Amniotic stem cell (primary cell): ENCODE measurements at places on chromosomes 3 and 15.
A peak's percentile ranks its signal among the peaks of the same experiment; 100 is the strongest.

DNA sequence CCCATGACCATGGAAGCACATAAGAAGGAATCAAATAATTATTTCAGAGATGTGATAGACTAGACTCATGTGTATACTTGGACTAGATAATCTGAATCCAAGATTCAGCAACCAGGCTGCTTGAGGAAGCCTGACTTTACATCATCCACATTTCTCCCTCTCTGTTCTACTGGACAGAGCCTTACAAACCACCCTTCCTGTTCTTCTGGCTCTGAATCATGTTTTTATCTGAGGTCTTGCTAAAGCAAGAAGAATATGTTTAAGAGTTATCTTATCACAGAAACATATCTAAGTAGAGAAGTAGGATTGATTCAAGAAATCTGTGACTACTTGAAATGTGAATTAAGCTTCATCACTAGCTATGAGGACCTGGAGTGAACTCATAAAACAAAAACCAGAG, 71.1 kb upstream of the SLC24A5 start:
- DNase-seq = no peak

DNA sequence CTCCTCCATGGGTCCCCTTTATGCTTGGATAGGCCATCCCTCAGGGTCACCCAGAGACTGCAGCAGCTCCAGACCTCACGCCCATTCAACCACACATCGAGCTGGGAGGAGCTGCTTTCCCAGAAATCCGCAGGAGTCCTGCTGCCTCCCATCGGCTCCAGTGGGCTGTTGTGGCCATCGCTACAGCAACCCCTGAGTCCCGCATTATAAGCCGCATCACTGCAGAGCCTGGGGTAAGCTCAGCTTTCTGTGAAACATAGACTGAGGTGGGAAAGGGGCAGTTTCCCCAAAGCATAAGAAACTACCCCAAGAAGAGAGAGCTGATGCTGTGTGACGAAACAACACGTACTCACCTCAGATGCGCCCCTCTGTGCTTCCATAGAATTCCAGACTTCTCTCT, 35.7 kb downstream of the MRPL46 start:
- no peak for DNase-seq

DNA sequence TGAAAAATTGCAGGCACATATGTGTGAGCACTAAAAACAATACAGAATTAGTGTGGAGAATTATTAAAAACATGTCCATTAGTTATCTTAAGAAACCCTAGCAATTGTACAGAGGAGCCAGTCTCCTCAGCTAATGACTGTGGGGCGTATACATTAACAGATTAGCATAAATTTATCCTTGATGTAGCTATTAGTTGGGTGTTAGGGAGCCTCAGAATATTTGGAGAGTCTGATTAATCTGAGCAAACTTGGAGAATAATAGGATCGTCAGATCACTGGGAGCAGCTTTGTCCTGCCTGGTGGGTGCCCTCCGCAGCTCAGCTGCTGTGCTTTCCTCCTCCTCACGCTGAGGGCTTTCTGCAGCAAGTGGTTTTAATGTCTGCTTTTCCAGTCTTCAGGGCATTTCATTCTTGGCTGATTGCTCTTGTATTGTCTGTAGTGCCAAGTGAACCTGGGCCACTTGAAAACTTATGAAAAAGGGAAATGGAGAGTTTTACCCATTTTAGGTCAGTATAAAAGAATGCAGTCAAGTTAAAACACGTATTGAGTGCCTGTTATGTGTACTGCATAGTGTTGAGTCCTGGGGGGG, 417.4 kb upstream of the SEMA6D start:
- no peak for DNase-seq

GRCh38 chr3:28912120-28912885, 368.6 kb upstream of the RBMS3 start:
- DNase-seq = no peak

DNA sequence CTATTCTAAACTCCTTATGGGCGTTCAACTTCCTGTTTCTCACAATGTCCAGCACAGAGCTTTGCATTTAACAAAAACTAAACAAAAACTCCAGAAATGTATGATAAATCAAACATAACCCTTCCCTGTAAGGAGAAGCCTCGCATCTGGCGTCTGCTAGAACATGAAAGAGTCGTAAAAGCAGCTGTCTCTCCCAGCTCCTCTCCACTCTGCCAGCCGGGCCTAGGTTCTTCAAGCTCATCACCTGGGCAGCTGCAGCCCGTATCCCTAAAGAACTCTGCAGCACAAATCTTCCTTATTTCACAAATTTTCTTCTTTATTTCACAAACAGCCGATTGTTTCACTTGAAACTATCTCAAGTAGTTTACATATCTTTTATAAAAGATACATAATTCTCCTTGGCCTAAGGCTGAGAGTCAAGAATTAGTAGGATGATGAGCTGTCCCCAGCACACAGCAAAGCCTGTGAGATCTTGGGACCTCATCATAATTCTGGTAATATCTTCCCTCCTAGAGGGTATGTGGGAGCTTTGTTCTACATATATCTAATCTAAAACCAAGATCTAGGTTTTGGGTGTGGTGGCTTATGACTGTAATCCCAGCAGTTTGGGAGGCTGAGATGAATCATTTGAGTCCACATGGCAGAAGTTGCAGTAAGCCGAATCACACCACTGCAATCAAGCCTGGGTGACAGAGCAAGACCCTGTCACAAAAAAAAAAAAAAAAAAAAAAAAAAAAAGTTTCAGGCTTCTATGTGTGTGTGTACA, 35.3 kb downstream of the ANXA2 start:
- DNase-seq = peak; percentile 62

- DNase-seq = no peak
Observed at GRCh38 chr3:171315919-171316318, 144.3 kb downstream of the TNIK start.

DNA sequence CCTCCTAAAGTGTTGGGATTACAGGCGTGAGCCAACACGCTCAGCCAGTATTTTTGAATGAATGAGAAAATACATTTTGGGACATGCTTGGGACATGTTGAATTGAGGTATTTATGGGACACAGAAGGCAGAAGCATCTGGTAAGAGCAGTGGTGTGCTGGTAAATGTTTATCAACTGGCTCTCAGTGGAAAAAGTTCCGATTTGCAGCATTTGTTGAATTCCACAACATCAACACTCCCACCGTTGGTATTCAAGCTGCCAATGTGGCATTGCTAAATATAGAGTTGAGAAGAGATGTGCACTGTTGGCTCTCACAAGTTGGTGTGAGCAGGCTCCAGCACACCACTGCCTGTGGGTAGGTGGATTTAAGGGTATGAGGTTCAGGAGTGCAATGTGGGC, 35.8 kb upstream of the LRRFIP2 start:
- DNase-seq = no peak

DNA sequence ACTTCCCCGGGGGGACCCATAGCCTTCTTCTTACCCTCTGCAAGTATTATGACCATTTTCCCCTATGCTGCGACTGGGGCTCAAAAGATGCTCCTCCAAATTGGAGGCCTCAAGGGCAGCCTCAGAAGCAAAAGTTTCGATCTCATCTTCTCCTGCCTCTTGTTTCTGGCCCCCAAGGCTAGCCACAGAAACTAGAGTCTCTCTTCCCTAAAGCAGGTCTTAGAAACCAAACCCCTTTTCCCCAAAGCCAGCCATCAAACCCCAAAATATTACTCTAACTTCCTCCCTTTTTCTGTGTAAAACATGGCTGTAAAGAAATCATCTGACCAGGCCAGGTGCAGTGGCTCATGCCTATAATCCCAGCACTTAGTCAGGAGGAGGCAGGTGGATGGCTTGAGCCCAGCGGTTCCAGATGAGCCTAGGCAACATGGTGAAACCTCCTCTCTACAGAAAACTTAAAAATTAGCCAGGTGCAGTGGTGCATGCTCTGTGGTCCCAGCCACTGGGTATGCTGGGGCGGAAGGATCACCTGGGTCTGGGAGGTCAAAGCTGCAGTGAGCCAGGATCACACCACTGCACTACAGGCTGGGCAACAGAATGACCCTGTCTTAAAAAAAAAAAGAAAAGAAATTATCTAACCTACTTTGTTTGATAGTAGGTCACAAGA, 36.7 kb upstream of the MFGE8 start:
- DNase-seq = no peak

DNA sequence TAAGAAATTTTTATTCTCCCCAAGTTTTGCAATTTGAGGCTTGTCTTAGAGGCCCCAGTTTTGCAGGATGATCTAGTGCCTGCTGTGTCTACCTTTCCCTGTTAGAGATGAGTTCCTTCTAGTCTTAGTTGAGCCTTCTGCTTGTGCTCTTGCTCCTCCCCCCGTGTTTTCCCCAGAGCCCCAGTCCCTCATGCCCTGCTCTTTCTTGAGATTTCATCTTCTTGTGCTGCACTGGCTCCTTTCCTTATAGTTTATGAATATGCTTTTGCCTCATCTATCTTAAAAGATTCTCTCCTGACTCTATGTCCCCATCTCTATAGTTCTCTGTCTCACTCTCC, 4.7 kb downstream of the GAP43 start:
- no peak for DNase-seq

- no peak for DNase-seq
Observed at GRCh38 chr15:77901251-77901881, 176.1 kb downstream of the TBC1D2B start.

GRCh38 chr15:78406016-78406585, 31.9 kb upstream of the IREB2 start:
- no peak for DNase-seq

DNA sequence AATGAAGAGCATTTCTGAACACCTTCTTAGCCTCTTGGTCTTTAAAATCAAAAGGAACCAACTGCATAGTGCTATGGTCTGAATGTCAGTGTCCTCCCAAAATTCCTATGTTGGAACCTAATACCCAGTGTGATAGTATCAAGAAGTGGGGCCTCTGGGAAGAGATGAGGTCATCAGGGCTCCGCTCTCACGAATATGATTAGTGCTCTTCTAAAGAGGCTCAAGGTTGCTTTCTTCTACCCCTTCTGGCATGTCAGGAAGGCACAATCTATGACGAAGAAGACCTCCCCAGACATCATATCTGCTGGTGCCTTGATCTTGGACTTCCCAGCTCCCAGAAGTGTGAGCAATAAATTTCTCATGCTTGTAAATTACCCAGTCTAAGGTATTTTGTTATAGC, 209.5 kb downstream of the MAGI1 start:
- no peak for DNase-seq

DNA sequence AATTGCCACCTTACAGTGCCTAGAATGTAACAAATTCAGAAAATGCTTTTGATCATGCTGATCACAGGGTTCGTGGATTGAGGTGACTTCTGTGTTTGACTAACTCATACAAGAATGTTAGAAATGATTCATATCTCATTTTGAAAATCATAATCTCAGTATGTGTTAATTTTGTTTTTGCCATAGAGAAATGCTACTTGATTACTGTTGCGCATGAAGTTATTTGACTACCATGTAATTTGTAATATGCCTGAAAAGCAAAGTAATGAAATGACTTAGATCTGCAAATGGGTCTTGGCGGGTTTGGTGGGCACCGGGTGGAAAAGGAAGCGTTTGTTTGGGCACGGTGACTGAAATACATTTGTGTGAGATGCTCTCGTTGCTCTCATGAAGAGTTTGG, 173.6 kb upstream of the BHLHE40 start:
- DNase-seq = no peak

GRCh38 chr15:66287461-66288057, 5.8 kb upstream of the DIS3L start:
- DNase-seq = no peak

DNA sequence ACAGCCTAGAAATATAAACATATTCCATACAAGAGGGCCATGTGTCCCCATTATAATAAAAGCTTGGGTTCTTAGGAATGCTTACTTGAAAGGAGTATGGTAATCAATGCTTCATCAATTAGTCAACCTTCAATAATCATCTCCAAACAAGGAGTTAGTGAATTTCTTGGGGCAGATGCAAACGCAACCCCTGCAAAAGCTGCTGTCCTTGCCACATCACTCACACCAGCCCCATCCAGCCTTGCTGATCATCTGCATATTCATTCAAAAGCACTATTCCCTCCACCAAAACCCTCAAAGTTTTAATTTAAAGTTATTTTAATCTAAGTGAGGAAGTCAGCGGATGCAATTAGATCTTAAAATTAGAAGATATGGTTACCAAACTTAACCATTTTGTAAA, 54.0 kb upstream of the VGLL4 start:
- DNase-seq = no peak

DNA sequence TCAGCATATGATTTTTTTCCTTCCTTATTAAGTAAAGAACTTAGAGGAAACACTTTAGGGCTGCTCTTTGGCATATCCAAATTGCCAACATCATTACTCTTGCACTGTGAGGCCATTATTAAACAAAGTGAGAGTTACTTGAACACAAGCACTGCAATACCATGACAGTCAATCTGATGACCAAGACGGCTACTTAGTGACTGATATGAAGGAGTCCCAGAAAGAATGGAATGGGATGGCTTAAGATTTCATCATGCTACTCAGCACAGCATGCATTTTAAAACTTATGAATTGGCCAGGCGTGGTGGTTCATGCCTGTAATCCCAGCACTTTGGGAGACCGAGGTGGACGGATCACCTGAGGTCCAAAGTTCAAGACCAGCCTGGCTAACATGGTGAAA, 55.2 kb downstream of the FAM98B start:
- no peak for DNase-seq
